Neural crest cell (in vitro differentiated cells): ENCODE measurements at places on chromosomes 11 and 22.

DNA sequence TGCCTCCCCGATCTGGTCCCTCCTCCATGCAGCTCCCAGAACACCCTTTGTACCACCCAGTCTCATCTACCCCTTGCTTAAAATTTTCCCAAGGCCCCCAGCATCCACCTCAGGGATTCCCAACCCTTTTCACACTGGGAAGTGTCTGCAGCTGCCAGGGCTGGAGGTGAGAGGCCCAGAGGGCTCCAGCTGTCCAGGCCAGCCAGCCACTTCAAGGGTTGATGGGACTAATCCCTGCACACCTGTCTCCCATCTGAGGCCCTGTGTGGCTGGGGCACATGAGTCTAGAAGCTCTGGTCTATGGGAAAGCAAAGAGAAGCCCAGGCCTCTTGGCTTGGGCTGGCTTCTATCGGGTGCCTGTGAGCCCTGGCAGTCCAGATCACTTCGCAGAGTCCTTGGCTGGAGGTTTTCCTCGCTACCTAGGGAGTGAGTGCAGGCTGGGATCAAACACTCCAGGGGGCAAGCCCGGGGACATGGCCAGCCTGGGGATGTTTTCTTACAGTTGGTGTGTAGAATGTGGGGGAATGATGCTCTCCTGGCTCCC, 41.1 kb upstream of the TPBGL start:
- no peak for DNase-seq

GRCh38 chr11:127791844-127792243, 791.3 kb upstream of the KIRREL3 start:
- no peak for DNase-seq

DNA sequence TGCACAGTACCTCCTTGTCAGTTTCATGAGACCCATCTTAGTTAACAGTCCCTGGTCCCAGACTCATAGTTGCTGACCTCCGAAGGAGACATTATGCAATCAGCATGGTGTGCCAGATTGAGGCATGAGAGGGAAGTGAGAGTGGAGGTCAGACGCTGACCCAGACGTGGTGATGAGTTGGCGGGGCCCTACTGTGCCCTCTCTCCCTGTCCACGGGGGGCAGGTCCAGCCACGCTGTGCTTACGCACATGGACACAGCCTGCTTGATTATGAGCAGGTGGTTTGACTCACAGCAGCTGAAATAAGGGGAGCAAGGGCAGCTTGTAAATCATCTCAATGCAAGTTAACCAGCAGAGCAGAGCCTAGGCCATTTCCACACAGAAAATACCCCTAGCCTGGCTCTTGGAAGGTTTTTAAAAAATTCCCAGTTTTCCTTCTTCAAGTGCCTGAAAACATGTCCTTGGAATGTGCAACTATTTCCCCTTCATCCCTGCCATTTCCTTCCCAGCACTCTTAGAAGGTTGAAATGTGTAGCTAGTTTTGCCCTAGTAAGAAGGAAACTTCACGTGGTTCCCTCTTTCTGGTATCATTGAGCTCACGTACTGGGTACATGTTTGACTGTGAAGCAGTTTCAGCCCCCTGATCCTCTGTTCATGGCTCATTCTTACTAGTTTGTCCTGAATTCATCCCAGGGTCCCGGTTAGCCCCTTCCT, 122.6 kb upstream of the SORL1-AS1 start:
- no peak for DNase-seq

DNA sequence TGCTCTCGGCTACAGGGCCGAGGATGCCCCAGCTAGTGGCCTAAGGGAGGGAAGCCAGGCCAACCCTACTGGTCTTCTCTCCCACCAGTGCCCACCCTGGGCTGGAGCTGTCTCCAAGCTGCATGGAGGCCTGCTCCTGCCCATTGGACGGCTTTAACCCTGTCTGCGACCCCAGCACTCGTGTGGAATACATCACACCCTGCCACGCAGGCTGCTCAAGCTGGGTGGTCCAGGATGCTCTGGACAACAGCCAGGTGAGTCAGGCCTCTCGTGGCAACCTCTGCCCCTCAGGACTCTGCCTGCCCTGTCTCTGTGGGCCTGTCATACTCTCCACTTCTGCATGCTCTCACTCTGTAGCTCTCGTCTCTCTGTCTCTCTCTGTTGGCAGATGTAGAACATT, 44.1 kb upstream of the TPBGL start:
- DNase-seq: no peak

- no peak for DNase-seq
These were observed 56.7 kb upstream of the PPP6R3 start for GRCh38 chr11:68403831-68404230.

DNA sequence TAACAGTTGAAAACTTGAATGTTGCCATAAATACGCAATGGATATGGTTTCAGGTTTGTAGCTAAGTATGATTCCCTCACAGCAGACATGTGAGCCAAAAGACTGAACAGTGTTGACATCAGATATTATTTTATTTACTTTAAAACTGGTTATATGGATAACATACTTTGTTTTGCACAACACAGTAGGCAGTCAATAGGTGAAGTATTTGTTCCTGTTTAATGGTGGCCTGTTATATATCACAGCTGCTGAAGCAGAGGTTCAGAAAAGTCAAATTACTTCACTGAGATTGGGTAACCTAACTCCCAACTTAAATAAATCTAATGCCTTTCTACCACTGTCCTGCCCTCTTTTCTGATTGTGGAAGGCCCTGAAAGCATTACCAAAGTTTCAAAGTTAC, 44.6 kb downstream of the YAP1 start:
- no peak for DNase-seq

DNA sequence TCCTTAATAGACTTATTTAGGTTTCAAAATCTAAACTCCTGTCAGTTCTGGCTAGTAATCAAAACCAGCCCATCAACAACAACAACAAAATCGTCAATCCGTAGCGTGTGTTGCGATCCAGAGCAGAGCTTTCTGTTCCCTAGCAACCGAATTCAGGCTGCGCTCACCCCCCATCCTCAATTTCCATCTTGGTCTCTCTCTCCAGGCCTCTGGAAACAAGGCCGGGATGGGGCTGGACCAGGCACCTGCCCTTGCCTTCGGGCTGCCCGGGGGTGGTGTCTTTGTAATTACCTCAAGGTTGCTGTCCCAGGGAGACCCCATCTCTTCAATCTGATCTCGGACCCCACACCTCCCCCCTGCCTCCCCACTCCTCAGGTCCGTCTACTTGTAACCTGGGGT, 1341.5 kb downstream of the BRD1 start:
- DNase-seq: no peak

GRCh38 chr11:12807621-12808020, 133.4 kb downstream of the TEAD1 start:
- DNase-seq: no peak

DNA sequence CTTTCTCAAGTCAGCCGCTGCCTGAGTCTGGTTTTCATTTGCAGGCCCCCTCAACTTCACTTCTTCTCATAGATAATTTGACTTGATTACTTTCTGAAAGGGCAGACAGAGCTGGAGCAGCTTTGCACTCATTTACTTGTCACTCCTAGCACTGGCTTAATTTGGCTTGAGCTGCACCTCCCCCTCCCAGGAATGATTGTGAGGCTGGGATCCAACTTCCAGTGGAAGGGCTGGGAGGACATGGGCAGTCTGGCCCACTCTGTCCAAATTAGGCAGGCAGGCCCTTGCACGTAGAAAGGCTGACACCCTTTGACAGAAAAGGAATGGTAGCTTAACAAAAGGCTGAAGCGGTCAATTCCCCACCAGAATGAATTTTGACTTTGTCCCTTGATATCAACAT, 453.9 kb downstream of the ETS1 start:
- no peak for DNase-seq

DNA sequence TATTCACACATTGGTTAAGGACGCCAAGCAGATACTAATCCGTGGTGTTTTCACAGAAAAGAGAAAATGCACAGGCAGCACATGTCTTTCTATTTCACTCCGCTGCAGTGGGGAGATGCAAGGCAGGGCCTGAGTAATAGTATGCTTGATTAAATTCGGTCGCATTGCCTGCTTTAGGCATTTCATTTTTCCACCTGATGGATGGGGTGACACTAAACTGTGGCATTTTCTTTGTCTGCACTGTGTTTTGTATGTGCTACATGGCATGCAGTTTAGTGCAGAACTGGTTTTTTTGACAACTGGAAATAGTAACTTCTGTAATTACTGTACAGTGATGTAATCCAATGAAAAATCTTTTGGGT, 94.9 kb downstream of the SLC17A6 start:
- DNase-seq: no peak

- no peak for DNase-seq
These were observed 236.1 kb downstream of the NXPE2 start for GRCh38 chr11:114914231-114915005.

DNA sequence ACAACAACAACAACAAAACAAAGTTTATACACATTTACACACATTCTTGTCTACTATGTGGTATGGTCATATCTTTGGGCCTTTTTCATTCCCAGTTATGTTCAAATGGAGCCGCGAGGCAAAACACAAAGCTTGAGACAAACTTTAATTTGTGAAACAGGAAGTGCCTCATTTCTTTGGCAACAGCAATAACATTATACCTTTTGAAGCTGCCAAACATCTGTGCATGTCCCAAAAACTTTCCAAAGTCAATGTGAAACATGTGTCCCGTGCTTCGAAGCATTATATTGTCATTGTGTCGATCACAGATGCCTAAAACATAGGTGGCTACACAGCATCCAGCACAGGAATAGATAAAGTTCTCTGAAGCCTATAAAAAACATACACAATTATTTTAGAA, 25.0 kb upstream of the RPS13 start:
- DNase-seq: no peak

GRCh38 chr22:27100789-27101188, 443.4 kb downstream of the MIAT start:
- DNase-seq: peak; percentile 56

DNA sequence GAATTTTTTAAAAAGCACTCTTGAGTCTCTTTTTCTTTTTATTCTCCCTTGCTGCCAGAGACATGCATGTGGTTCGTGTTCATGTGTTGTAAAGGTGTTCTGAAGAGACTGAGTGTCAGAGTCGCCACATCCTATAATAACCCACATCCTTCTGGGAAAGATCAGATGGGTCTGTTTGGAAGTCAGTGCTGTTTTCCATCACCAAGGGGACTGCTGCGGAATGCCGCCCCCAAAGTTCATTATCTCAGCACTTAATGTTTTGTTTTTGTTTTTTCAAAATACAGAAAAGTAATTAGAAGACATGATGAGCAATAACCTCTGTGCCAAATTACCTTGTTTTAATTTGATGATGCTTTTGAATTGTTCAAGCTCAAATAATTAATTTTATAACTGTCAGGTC, 56.9 kb upstream of the EIF3M start:
- DNase-seq: no peak

- DNase-seq: no peak
These were observed 48.9 kb downstream of the TNRC6B start for GRCh38 chr22:40226620-40227019.

DNA sequence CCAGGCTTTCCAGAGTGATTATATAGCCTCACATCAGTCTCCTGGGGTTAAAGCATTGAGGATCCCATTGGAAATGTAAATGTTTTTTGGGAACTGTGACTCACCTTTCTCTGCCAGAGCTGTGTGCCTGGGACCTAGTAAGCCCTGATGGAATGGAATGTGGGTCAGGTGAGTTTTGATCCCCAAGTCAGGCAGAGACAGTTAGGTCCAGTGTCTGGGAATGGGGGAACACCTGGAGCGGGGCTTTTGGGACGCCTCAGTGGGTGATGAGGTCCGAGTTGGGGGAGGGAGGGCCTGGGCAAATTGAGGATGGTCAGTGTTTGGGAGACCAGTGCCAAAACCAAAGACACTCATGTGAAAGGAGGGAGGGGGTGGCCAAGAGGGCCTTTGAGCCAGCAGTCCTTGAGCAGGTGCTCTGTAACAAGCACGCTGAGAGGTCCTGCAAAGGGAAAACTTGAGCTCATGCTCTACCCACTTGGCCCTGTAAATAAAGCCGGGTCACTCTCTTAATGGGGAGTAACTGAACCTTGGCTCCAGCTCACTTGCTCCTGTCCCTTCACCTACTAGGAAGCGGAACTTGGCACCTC, 104.7 kb downstream of the NAV2 start:
- no peak for DNase-seq

DNA sequence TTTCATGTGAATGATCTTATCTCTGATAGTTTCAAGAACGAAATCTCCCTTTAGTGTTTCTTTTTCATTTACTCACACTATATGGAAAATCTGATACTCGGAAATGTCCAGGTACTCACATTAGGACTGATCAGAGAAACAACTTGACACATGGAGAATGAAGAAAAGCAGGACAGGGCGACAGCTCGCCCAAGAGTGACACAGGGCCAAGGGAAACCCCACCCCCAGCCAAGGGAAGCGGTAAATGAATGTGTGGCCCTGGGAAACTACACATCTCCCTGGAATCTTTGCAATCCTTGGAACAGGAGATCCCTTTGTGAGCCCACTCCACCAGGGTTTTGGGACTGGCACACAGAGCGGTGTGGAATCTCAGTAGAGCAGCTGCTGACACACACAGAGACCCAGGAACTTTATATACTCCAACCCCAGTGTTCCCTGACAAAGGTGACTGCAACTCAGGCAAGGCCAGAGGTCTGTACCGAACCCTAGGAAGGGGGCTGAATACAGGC, 303.7 kb upstream of the ARHGAP42 start:
- DNase-seq: no peak

- peak; percentile 28 for DNase-seq
These were observed 5.1 kb upstream of the P2RX6 start for GRCh38 chr22:21009638-21010425.

DNA sequence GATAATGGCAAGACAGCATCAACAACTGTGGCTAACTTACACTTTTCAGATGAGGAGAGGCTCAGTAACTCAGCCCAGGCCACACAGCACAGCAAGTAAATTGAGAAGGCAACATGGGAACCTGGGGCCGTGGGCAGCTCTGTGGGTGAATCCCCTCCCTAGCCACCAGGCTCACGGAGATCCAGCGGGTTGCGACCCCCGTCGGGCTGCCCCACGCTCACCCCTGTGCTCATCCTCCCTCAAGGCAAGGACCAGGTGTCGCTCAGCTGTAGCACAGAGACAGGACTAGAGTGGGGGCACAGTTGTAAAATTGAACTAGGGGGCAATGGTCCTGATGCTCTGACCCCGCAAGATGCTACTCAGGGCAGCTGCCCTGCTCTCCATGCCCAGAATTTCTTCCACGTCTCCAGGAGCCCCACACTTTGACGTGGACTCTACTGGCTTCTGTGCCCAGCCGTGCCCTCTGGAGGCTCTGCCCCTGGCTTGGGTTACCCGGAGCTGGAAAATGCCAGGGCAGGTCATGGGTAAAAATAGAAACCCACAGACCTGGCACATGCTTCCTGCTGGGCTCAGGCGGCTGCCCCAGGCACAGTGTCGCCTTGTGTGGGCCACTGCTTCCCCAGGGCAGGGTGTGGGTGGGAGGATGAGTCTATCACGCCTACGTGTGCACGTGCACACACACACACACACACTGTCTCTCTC, 9.0 kb downstream of the TUBA8 start:
- no peak for DNase-seq
